ENCODE measurements at places on chromosomes 7 and 10.

GRCh38 chr7:93147363-93147762 is 822 bp downstream of the SAMD9L start:
- no peak for DNase-seq

DNA sequence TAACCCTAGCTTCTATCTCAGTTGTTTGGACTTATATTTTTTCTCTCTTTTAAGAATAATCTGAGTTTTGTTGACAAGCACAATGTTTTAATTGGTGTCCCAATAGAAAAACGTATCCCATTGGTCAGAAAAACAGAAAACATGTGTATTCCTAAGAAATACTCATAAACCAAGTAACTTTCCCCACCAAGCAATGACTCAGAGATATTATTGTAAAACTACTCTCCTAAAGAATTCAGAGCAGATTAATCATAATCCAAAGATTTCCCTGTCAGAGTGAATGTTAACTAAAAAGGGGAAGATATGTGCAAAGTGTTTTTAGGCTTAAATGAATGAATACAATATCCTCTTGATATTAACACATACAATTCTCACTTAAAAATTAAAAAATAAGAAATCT is 29.4 kb upstream of the MBL2 start:
- no peak for DNase-seq

DNA sequence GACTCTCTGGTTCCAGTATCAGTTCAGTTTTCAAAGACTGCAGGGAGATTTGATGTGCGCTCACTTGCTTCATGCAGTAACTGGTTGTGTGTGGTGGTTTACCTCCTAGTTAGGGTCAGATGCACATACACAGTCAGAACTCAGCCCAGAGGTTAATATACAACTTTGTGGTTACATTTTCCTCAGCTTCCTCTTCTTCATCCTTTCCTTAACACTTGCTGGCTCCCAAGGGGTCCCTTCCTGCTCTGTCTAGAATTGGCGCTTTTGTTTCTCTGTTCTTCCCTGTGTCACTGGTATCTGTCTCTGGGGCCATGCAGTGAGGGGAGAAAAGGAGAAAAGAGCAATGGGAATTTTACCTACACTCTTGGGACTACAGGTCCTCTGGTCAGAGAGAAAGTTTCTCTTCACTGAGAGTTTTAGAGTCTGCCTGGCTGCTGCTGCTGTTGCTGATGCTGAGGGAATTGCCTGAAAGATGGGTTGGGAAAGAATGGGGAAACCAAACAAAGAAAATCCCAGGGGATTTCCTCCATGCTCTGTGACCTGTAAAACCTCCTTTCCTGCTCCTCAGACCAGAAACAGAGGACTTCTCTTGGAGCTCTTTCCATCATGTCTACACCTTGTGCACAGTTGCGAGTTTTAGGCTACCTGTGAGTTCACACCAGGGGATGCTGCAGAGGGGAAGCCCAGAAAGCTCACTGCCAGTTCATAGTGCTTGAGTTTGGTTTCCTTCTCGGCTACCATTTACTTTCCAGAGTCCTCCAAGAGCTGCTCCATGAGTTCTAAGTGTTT is 74.6 kb downstream of the WDFY4 start:
- DNase-seq, result no peak

DNA sequence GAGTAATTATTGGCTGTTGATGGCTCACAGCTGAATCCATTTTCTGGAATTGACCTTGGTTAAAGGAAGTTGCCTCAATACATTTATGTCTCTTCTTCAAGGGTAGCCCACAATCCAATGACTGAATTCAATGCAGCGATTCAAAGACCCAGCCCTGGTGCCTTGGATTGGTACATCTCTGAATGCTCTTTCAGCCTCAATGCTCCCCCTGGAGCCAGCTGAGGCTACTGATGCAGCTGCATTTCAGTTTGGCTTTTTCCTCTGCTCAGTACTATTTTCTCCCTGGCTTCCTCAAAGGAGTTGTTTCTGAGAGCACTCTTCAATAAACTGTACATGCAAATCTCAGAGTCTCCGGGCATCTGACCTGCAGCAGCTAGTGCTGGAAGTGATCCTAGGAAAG is 633 bp upstream of the EBLN1 start:
- no peak for DNase-seq

DNA sequence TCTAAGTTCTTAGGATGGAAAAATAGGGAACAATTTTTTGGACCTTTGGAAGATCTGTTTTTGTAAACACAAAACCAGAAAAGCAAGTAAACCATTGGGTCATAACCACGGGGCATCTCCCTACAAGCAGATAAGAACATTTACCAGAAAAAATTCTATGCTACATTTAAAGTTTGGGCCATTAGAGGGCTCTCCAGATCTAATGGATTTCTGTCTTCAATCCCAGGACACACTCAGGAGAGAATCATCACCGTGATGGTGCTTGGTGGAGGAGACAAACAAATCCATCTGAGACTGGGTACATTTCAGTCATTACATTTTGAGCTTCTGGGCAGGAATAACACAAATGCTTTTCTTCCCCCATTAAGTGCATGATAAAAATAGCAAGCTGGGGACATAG is 178.4 kb upstream of the TARP start:
- no peak for DNase-seq

DNA sequence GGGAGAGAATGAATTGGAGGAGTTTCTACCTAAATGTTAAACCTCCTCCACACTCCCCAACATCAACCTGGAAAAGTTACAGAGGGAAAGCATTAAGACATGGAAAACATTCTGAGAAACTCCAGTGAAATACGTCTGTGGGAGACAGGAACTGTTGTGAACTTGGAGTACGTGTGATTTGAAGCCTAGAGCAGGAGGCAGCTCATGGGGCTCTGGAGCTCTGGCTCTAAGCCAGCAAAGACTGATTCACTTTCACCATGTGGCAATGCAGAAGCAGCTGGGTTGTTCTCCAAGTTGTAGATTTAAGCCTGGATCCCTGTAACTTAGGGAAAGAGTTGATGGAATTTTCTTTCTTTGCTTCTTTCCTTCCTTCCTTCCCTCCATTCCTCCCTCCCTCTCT is 503.2 kb downstream of the NRG3 start:
- no peak for DNase-seq

Measured in activated CD8-positive, alpha-beta memory T cell treated with anti-CD3 and anti-CD28 coated beads for 1 hour (primary cell).